Stimulated activated CD8-positive, alpha-beta memory T cell treated with anti-CD3 and anti-CD28 coated beads, Interleukin-15, amount 100 ng/mL, for 4 hours (primary cell): ENCODE measurements at places on chromosomes 3 and 15.

- no peak for DNase-seq
Observed at GRCh38 chr3:175763948-175764347, 904.8 kb downstream of the NAALADL2 start.

DNA sequence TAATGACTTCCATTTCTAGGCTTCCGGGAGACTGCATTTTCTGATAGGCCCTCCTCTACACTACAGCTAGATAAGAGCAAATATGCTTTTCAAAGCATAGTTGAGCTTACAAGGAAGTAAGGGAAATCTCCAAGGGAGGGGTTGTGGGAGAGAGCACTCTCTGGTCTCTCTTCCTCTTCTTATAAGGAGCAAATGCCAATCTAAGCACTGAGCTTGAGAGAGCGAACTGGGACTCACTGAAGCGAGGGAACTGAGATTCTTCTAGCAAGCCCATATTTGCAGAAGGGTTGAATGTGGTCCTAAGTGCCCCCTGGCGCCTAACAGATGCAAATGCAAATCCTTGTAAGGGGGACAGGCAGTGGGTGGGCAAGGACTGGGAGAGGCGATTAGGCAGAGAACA, 164.8 kb downstream of the ERC2 start:
- DNase-seq = no peak

GRCh38 chr15:84881520-84881830, 3.0 kb upstream of the SLC28A1 start:
- DNase-seq = no peak

GRCh38 chr3:71414189-71414927, 169.2 kb downstream of the FOXP1 start:
- DNase-seq = no peak

DNA sequence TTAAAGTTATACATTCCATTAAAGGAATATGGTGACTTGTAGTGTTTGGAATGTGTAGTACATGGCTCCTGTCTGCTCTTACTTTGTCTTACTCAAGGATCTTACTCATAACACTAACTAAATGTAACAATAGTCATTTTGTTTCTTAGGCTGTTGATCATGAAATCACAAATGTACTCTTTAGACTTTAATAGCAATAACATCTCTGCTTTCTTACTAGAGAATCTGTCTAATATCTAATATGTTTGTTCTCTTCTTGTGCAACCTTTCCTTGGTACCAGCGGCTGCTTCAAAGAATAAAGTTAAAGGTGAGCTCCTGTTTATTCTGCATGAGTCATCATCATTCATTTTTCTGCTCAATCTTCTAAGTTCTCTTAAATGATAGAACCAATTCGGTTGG, 767.5 kb downstream of the CADM2 start:
- no peak for DNase-seq

GRCh38 chr3:84891851-84892250, 66.9 kb upstream of the CADM2 start:
- no peak for DNase-seq

DNA sequence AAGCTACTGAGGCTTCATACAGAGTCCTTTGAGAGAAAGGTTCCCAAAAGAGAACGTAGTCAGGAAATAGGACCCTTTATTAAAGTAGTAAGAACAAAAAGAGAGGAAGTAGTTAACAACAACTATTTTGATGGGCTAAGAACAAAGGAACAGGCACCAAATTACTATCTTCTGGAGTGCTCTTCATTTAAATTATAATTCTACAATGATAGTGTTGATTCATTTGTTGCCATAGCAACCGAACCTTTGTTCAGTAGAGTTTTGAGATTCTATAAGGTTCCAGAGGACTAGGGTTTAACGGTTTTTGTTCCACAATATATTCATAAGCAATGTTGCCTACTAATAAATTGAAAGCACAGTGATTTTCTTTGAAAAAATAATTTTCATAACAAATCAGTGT, 78.8 kb downstream of the CMSS1 start:
- no peak for DNase-seq

GRCh38 chr3:155805204-155805801, 775 bp downstream of the C3orf33 start:
- peak; percentile 9 for DNase-seq

GRCh38 chr3:140276703-140277102, 341.7 kb downstream of the CLSTN2 start:
- DNase-seq = no peak

GRCh38 chr15:52255935-52256334, 39.7 kb downstream of the MYO5C start:
- DNase-seq = no peak

- no peak for DNase-seq
Observed at GRCh38 chr3:23496165-23496564, 293.0 kb downstream of the UBE2E2 start.

- no peak for DNase-seq
Observed at GRCh38 chr15:71313806-71314205, 198.5 kb downstream of the THSD4 start.

DNA sequence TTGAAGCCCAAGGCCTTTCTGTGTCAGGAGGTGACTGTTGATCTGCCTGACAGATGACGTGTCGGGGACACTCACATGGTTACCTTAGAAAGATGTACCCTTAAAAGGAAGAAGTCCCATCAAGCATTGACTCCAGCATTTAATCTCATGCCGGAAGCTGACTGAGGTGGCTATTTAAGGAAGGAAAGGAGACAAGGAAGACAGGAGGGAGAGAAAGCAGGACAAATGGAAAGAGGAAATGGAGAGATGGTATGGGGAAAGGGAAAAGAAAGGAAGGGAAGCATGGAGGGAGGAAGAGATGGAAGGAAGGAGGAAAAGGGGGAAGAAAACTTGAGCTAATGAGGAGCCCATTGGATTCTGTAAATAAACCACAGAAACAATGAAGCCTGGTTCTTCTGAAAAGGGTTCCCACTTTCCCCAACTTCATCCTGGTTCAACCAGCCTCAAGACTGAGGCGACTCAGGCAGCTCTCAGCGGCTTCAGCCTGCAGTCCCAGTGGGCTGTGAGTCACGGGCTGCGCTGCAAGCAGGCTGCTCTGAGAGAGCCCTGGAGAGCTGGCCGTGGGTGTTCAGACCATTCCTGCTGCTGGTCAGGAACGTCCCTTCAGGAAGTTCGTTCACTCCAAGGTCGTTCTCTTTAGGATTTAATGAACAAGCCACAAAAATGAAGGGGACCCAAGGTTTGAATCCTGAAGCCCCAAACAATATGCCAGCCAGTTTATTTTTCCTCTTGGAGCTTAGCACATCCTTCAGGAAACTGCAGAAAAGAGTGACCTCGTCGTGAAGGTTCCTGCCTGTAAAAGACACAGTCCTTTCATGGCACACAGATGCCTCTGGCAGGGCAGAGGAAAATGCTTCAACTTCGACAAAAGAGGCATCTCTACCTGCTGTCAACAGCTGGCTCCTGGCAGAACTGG, 69.6 kb upstream of the THBS1 start:
- DNase-seq = no peak

DNA sequence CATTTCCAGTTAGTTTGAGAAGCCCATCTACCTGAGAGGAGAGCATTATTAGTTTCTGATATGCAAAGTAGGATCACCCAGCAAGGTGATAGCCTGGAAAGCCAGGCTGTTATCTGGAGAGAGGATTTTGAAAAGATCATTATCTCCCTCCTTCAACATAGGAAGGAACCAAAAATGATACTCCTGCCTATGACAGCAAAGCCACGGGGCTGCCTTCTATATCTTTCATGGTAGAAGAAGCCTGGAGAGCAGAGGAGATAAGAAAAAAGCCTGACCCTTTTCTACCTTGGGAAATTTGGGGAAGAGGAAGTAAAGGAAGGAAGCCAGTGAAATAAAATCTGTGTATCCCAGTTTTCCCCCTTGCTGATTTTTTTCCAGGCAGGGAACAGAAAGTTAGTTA, 205.5 kb downstream of the MFSD1 start:
- no peak for DNase-seq

- DNase-seq = no peak
Observed at GRCh38 chr3:30680789-30681648, 74.6 kb downstream of the TGFBR2 start.

DNA sequence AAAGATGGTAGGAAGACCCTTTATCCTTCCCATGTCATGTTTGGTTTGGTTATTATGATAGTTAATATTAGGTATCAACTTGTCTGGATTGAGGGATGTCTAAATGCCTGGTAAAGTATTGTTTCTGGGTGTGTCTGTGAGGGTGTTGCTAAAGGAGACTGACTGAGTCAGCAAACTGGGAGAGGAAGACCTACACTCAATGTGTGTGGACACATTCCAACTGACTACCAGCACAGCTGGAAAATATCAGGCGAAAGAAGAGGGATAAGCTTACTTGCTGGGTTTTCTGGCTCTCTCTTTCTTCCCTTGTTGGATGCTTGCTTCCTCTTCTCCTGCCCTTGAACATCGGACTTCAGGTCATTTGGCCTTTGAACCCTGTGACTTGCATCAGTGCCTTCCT, 1227.6 kb upstream of the EPHA6 start:
- DNase-seq = no peak

DNA sequence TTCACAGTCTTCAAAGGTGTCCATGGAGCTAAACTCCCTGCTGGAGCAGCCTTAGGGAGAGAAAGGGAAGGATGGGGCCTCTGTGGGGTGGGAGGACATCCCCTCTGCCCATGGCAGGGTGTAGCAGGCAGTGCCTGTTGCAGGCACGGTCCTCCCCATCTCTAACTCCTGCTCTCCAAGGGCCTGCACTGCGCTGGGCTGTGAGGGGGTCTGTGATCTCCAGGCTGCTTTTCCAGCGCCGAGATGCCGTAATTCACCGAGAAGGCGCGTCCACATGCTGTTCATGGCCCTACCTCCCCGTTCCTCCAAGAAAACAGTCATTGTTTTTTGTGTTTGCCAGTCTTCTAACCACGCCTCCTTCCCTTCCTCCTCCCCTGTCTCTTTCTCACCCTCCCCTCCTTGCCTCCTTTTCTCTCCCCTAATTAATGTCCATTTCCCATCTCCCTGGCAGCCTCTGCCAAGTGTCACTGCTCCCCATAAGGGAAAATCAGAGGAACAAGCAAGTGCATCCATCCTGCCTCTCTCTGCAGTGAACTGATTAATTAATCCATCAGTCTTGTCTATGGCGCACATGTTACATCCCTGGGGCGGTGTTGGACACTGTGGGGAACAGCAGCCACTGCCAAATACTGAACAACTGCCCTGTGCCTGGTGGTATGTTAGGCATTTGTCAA, 17.7 kb upstream of the LAMP3 start:
- DNase-seq = no peak

GRCh38 chr3:116135457-116136085, 309.7 kb downstream of the LSAMP start:
- no peak for DNase-seq

DNA sequence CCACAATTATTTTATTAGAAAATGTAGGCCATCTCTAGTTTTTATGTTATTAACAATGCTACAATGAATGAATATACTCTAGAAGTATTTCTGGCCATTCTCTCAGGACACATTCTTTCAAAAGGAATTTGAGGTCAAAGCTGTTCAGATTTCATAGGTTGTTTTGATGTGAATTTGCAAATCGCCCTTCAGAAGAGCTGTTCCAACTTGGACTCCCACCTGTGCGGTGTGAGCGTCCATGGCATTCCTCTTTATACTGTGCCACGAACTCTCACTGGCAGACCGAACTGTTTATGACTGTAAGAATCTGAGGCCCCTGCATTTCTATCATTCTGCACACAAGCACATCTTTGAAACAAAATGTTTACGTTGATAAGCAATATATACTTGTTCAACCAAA, 18.6 kb upstream of the SLC24A5 start:
- no peak for DNase-seq

DNA sequence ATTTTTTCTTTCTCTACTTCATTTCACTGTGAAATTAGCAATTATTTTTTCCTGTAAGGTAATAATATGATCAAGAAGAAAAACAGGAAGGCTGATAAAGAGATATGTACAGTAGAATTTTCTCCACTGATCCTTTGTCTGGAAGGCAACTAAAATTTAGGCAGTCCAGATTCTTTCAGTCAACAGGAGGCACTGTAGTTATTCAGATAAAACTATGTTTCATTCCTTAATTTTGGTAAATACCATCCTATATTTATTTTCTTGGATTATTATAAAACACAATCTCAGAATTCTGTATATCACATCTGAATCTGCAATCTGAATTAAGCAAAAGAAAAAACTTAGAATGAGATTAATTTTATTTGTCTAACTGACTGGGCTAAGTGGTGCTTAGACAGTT, 343.2 kb downstream of the LSAMP start:
- no peak for DNase-seq

- no peak for DNase-seq
Observed at GRCh38 chr3:58026598-58026997, 18.4 kb downstream of the FLNB start.

DNA sequence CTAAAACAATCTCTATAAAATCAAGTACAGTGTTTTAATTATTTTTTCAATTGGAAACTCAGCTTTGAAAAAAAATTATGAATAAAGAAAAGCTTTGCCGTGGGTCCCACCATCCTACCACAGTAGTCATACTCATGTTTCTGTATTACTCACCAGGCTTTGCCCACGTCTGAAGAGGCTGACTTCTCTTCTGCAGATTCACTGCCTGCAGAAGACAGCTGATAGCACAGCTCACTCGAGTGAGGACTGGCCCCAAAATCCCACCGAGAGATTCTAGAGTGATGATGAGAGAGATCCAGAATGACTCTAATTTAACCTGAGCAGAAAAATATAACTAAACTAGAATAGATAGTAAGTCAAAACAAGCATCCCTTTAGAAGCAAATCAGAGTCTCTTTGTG, 11.9 kb downstream of the C2CD4B start:
- DNase-seq = no peak

DNA sequence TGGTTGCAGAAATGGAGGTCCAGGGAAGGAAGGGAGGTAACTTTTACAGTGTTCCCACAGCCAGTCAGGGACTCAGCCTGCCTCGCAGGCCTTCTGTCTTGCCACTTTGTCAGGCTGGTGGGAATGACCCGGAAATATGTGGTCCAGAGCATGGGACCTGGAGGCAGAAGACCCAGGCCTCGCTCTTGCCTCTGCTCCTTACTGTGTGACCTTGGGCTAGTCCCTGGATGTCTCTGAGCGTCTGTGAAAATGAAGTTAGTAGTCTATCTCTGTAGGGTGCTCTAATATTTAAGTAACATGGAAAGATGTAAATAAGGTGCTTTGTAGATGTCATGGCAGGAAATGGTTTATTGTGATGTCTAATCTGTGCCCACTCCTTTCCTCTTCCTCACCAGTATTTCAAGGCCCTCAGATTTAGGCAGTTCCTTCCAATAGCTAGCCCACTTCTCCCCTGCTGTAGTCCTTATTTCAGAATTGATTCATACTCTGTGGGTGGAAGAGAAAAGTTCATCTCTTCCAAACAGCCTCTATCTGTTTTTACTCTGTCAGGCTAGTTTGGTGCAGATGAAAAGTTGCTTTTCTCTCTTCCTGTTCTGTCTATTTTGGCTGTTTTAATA, 9.1 kb downstream of the CORO2B start:
- DNase-seq = no peak

DNA sequence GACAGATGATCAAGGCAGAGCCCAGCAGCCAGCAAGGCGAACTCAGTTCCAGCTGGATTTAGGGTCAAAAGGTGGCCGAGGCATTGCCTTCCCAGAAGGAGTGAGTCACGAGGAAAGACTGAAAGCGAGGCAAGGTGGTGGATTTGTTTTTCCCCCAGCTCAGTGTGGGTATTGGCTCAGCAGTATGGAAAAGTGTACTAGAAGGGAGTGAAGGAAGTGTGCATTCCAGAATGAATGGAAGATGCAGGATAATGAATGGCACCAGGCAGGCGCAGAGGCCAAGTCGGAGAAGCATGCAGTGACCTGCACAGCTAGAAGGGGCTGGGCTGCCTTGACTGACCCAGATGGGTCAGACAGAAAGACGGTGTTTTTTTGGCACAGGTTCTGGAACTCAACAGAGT, 46.3 kb downstream of the FOXP1 start:
- no peak for DNase-seq
